Islet precursor cell (in vitro differentiated cells): ENCODE measurements at places on chromosomes 1 and 21.

- no peak for DNase-seq
Measured at GRCh38 chr1:98077691-98078090, 156.9 kb upstream of the DPYD start.

GRCh38 chr1:172179918-172180317, 240.6 kb upstream of the C1orf105 start:
- DNase-seq: no peak

DNA sequence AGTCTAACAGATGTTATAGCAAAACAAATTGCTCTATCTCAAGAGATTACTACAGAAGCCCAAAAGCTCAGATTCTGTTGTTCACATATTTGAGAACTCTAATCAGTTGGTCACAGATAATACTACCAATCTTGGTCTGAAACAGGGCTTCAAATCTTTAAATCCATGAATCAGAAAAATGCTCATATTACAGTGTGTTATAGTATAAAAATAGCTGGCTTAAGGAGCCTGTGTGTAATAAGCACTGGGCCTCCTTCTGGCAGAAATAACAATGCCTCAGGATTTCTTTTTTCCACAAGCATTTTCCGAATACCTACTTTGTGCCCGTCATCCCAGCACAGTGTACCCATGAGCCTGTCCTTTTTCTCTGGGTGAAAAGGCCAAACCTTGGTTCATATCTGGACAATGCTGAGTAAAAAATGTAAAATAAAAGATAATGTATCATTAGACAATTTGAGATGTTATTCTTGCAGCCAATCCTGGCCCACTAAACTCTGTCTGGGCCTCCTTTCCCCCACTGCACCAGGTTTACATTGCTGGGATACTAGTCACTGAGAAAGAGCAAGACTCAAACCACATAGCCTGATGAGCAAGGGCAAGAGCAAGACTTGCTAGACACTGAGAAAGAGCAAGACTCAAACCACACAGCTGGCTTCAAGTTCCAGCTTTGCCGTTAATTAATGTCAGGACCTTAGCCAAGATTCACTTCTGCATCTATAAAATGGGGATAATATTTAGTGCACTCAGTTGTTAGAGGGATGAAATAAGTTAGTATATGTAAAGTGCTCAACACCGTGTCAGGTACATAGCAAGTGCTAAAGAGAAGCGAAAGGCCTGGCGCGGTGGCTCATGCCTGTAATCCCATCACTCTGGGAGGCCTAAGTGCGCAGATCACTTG, 17.0 kb upstream of the ADAR start:
- no peak for DNase-seq

- no peak for DNase-seq
Measured at GRCh38 chr1:183515002-183515689, 42.8 kb downstream of the SMG7 start.
